Left cardiac atrium (tissue), 4 donors: ENCODE measurements at places on chromosomes 6 and 20. TPM values are rescaled to one million over a fixed set of nuclear protein-coding genes. Genes with fewer than 3 reads are reported as not detected.

DNA sequence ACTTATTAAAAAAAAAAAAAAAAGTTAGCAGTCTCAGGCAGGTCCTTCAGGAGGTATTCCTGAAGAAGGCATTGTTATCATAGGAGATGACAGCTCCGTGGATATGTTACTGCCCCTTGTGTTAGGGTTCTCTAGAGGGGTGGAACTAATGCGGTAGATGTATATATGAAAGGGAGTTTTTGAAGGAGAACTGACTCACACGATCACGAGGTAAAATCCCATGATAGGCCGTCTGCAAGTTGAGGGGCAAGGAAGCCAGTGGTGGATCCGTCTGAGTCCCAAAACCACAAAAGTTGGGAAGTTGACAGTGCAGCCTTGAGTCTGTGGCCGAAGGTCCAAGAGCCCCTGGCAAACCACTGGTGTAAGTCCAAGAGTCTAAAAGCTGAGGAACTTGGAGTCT, 103.4 kb downstream of the TULP4 start:
- no peak for DNase-seq

Gene ALDH5A1
- 18.1 TPM for total RNA-seq

DNA sequence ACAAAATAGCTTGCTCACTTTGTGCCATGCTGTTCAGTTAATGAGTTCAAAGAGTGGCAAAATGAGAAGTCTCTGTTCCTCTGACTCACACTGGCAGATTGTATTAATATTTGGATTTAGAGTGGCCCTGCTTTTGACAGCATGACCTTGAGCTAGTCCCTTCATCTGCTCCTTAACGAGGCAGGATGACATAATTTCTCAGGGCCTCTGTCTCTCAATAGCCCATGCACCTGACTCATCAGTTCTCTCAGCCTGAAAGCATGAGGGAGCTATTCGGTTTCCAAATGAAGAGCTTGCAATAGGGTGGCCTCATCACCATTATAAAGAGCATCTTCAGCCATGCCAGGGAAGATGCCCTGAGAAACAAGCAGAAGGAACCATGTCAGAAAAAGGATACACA, 38.2 kb downstream of the CAP2 start:
- no peak for DNase-seq

Gene SULF2
- total RNA-seq, result 55.1 TPM

Gene UBE2C
- 0.73 TPM for total RNA-seq

DNA sequence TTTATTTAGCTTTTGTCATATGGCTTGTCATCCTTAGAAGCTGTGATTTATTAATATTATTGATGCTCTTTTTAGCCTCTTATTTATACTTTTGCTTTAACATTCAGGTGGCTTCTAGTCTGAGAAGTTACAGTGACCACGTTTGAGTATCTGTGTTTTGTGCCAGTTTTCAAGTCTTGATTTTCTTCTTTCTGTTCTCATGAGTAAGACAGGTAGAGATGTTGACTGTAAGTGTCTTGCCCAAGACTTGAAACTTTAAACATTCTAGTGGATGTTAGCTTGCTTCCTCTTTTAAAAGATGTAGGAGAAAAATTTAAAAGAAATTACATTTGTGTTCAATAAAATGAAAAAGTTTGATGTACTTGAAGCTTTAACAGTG, 122.6 kb downstream of the LRRC1 start:
- DNase-seq, result no peak

Gene FAM83D
- 0.42 TPM for total RNA-seq

- no peak for DNase-seq
Measured at GRCh38 chr20:1267809-1268374, 1.8 kb downstream of the SNPH start.

- no peak for DNase-seq
Measured at GRCh38 chr6:52666071-52666470, 4.8 kb upstream of the TMEM14A start.

DNA sequence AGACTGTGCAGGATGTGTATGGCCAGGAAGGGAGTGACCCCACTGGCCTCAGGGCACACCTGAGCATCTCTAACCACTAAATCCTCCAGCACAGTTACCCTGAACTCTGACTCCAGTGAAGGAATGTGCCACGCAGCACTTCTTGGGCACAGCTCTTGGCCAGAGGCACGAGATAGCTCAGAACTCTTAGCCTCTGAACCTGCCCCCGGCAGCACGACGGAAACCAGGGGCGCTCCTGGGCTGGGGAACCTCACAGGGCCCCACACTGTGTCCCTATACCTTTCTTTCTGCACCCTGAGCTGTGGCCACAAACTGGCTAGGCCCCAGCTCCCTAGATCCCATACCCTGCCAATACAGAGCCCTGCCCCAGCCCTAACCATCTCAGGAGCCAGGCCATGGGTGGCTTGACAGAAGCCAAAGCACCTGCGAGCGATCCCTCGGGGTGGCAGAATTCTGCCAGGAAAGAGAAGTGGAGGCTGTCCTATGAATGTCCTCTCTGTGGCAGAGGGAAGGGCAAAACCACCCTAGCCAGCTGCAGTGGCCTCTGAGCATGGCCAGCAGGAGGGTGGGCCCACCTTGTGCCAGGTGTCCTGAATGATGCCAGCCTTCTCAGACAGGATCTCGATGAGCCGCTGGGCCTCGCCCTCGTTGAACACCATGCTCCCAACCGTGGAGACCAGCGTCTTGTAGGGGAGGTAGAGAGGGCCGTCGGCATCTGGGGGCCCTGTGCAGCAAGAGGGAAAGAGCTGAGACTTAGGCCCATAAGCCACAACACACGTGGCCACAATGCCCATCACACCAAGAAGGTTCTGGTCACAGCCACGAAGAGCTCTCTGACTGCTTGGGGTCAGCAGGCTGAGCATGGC, 39.4 kb downstream of the RRBP1 start:
- DNase-seq, result peak; percentile 14

Gene SLC17A9
- total RNA-seq, result 2.1 TPM
